Mesenteric fat pad (tissue), 1 donor: ENCODE measurements at places on chromosomes 13 and 19.

- DNase-seq: no peak
Measured at GRCh38 chr13:89310943-89311672, 1639.9 kb downstream of the SLITRK5 start.

- peak; percentile 87 for DNase-seq
Measured at GRCh38 chr19:33300009-33300893, 2.1 kb downstream of the CEBPA start.

DNA sequence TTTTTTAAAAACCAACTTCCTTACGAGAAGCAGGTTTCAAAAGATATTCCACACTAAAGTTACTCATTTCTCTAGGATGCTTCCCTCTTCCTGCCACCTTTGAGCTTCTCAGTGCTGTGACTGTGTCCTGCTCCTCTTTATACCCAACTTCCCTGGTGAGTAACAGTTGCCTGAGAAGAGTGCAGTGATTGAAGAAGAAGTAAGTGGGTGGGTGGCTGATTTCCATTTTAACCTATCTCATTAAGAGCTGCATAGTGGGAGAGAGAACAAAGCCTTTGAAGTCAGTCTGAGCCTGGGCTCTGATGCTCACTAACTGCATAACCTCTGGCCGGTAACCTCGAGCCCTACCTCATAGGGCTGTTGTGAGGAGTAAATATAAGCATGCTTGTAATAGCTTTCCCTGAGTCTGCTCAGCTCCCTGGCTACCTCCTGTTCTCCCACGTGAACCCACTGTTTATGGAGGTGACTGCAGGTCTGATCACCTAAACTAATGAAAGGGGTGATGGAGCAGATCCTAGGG is 977.3 kb downstream of the UQCRFS1 start:
- DNase-seq: no peak

- DNase-seq: no peak
Measured at GRCh38 chr13:23793711-23794110, 95.5 kb downstream of the MIPEP start.
